Sigmoid colon (tissue), 7 donors: ENCODE measurements at places on chromosomes 2 and 18. TPM values are rescaled to one million over a fixed set of nuclear protein-coding genes. Genes with fewer than 3 reads are reported as not detected.

The ANKRD36C gene
- total RNA-seq: 56.5 TPM

The REG1B gene
- total RNA-seq: not detected

The LDLRAD4 gene
- 18.9 TPM for total RNA-seq

- DNase-seq: no peak
Measured at GRCh38 chr2:72032481-72033041, 115.1 kb downstream of the CYP26B1 start.

- DNase-seq: no peak
Measured at GRCh38 chr18:10499230-10499629, 26.6 kb upstream of the NAPG start.

- no peak for DNase-seq
Measured at GRCh38 chr2:158649846-158650245, 145.3 kb upstream of the DAPL1 start.
